ENCODE measurements at places on chromosomes 5 and 9. TPM values are rescaled to one million over a fixed set of nuclear protein-coding genes. Genes with fewer than 3 reads are reported as not detected.

The FOXD4L5 gene
- total RNA-seq = 0.47 TPM

The F2RL2 gene
- total RNA-seq = 0.31 TPM

The GLDC gene
- total RNA-seq = 10.0 TPM

The ANAPC2 gene
- total RNA-seq = 19.3 TPM

The CD274 gene
- 0.62 TPM for total RNA-seq

Data from occipital lobe (tissue), 3 donors.